ENCODE measurements at places on chromosomes 12 and 14.

- DNase-seq = no peak
Measured at GRCh38 chr14:102923925-102924486, 1.5 kb downstream of the AMN start.

DNA sequence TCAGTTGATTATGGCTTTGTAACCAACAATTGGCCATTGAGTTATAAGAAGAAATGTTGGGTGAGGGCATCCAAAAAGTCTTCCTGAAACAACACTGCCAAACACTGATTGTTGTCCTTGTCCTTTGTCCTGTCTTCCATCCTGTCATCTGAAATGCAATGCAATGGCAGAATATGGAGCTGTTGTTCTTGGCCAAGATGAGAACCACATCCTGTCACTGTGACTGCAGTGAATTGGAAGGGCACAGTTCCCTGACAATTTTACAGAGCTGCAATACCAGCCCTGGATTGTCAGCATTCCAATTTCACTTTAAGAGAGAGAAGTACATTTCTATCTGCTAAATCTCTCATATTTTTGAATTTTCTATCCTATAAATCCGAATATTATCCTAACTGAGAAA, 613.3 kb downstream of the FLRT2 start:
- DNase-seq = no peak

GRCh38 chr14:96191841-96192462, 12.7 kb upstream of the BDKRB2 start:
- no peak for DNase-seq

GRCh38 chr14:100104523-100105300, 39.5 kb downstream of the EVL start:
- no peak for DNase-seq
